ENCODE measurements at places on chromosomes 5 and 9.

- no peak for DNase-seq
Observed at GRCh38 chr9:91946653-91947488, 3.2 kb downstream of the ROR2 start.

DNA sequence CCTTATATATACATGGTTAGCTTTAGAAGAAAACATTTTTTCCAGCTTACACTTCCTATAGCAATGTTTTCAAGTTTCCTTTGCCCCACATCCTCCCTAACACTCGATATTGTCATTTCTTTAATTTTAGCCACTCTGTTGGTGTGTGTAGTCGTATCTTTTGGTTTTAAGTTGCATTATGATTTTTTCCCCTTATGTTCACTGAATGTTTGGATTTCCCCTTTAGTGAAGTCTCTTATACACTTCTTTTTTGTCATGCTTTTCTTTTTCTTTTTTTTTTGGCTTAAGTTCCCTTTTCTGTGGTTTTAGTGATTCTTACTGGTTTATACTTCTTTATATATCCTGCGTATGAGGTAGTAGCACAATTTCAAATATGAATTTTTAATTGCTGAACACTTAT lies 58.8 kb downstream of the KDM4C start:
- DNase-seq: no peak

DNA sequence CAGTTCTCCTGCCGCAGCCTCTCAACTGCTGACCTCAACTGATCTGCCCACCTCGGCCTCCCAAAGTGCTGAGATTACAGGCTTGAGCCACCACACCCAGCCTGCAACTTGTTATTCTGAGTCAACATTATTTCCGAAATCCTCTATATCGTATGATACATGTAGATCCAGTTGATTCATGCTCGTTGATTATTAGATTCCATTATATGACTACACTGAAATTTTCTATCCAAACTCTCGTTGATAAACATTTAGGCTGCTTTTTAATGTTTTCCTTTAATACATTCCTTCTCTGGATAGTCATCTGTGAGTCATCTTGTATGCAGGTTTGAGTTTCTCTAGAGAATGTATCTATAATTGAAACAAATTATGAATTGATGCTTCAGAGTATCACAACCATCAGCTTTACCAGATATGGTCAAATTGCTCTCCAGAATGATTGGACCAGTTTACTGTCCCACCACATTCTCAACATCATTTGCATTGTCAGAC lies 4.1 kb downstream of the CDK7 start:
- no peak for DNase-seq

DNA sequence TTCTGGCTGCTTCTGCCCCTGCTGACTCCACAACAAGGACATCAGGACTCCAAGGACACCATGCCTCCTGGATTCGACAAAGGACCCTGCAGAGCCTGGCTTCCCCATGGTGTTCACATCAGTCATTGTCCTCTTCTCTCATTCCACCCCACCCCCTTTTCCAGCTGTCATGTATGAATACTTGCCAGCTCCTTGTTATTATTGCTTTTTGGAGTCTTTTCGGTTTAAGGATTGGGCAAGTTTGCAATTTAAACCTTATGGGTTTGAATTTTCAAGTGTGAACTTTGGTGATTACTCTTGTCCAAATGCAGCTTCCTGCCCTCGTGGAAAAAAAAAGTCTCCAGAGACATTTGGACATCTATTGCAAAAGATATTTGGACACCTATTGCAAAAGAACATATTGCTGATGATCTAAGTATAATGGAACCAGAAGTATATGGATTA lies 14.2 kb upstream of the LVRN start:
- DNase-seq: no peak

- DNase-seq: peak; percentile 32
Observed at GRCh38 chr9:75197561-75197960, 109.2 kb downstream of the OSTF1 start.

GRCh38 chr5:67246108-67246507 lies 49.5 kb upstream of the CD180 start:
- peak; percentile 71 for DNase-seq

DNA sequence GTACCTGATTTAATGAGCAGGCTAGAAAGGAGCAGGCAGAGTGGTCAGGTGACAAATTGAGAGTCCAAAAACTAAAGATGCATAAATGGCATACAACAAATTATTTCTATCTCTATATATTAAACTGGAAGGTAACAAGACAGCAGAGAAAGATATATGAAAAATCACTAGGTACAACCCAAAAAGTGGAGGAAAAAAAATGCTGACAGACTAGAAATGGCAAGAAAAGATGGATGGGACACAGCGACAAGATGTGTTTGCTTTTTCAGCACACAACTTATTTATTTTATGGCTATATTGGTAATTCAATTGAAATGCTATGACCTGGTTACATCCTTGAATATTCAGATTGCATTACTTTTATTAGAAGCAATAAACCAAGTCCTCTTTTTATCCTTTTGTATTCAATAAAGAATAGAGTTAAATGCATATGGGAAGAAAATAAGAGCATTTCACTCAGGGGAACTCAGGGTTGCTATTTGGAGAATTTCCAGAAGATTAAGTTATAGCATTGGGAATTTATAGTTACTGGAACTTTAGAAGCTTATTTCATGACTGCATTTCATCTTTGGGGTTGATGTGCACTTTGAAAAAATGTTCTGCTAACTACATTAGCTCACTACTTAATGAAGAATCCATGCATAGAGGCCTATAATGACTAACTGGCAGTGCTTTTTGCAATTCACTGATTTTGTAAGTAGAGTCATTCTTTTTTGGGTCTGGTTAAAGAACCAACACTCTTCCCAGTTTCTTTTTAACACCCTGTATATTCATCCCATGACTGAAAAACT lies 566.6 kb upstream of the TUSC1 start:
- no peak for DNase-seq

- DNase-seq: no peak
Observed at GRCh38 chr9:126528111-126528510, 85.6 kb upstream of the LMX1B start.

DNA sequence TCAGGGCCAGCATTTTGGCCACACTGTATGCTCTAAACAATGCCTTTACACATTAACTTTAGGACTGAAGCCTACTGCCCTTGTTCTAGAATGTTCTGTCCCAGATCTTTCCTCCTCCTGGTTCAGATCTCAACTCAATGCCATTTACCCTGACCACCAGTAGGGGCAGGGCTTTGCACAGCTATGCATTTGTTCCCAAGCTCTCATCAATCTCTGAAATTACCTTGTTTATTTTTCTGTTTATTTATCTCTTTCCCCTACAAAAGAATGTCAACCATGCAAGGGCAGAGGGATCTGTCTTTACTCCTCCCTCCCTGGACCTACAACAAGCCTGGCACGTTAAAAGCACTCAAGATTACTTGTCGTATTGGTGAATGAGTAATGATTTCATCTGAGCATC lies 612.9 kb downstream of the BNC2 start:
- no peak for DNase-seq

GRCh38 chr9:105296445-105296844 lies 52.0 kb downstream of the SLC44A1 start:
- no peak for DNase-seq

DNA sequence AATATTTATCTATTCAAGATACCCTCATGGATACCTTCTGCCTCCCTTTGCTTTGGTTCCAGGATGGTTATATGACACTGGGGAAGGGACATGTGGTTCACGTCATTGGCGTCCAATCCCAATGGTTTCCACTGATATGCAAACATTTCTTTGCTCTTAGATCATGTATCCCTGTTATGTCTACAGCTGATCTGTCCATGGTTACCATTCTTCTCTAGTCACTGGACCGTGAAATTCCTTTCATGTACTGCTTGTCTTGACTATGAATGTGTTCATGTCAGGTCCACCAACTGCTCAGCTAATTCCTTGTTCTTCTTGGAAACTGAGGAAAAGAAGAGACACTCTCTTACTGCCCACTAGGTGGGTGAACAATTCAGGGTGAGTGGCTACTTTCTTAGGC lies 391.1 kb upstream of the ZNF608 start:
- no peak for DNase-seq

GRCh38 chr9:130336885-130337284 lies 71.3 kb downstream of the HMCN2 start:
- no peak for DNase-seq

DNA sequence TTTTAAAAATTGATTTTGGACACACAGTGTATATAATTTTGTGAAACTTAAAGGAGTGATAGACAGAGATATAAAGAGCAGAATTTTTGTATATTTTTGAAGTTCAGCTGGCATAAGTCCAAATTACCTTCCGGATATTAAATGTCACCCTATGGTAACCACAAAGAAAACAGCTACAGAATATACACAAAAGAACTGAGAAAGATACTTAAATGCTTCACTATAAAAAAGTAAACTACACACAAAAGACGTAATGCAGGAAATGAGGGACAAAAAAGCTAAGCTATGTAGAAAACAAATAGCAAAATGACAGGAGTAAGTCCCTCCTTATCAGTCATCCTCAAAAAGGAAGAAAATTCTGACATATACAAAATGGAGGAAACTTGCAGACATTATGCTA lies 29.4 kb downstream of the HACD4 start:
- no peak for DNase-seq

- peak; percentile 35 for DNase-seq
Observed at GRCh38 chr5:100647461-100648230, 112.5 kb downstream of the FAM174A start.

DNA sequence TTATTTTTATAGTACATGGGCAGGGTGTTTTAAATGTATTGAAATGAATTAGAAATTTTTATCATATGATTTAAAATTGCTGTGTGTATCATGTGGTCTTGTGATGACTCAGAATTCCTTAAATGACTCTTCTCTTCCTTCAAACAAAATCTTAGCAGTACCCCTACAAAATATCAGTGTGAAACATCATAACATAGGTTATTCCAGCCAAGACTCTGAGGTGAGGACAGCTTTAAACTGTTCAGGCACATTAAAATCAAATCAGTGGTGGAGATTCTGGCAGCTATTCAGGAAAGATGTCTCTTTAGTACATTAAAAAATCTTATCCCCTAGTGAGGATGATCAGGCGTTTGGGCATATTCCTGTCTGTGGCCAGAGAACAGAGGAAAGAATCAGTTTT lies 174.0 kb downstream of the MAN2A1 start:
- no peak for DNase-seq

GRCh38 chr9:37921168-37921510 lies 17.2 kb upstream of the SLC25A51 start:
- DNase-seq: peak; percentile 67

GRCh38 chr9:94760660-94761059 lies 34.2 kb downstream of the AOPEP start:
- DNase-seq: no peak

GRCh38 chr5:170483701-170484458 lies 19.9 kb upstream of the KCNIP1 start:
- peak; percentile 37 for DNase-seq

- DNase-seq: no peak
Observed at GRCh38 chr5:123754908-123755307, 242.9 kb downstream of the CSNK1G3 start.

DNA sequence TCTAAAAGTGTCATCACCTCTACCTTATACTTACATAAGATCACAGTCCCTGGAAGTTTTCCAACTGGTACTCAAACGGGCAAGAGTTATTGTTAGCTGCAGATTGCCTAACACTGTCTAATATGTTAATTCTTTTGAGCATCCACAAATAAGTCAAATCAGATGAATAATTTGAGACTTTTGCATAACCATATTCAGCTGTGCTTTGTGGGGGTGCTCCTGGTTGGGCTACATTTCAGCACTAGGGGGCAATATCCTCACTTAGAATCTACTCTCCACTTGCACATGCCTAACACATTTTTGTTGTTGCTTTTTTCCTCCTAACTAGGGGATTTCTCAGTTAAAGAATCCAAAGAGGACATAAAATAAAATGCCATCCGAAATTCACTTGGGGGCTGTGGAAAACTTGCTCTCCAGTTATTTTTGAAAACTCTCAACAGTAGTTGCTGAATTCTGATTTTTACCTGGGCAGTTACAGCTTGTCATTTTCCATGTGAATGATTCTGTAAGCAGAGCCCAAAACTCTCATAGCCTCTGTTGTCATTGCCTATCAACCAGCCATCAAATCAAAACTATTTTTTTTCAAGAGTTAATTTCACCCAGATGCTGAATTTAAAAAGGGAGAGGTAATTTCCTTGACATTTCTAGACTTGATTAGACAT lies 71.5 kb downstream of the TRIM36 start:
- DNase-seq: no peak

DNA sequence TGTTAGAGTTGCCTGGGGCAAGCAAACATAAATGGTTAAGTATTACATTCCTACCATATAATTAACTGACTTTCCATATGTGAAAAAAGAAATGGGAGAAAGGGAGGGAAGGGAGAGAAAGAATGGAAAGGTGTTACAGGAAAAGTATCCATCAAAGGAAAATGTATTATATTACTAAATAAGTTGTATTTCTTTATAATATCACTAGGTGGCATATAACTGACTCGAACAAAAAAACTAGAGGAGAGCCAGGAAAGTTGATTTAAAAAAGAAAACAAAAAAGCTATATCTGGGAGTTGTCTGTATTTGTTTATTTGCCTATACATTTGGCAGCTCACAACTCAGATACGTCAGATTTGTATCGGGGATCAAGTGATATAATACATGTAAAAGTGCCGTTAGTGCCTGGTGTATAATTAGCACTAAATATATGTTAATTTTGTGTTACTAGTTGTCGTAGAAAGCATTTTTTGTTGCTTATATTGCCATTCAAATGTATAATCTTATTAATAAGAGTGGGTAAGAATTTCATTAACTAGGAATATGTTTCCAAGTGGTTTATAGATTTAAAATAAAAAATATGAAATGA lies 59.6 kb upstream of the ADAMTS19 start:
- no peak for DNase-seq

DNA sequence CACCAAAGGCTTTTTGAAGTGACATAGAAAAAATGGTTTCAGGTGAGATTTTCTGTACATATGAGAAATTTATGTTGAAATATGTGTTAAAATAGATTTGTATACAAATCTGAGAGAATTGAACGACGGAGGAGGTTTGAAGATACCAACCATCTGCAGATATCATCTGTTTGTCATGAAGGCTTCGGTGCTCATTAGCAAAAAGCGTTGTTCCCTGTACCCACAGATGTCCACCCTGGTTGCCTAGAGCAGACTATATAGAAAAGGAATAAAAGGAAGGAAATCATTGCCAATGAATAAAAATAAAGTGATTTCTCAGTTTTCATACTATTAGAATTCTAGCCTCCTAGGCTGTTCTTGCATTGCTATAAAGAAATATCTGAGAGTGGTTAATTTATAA lies 2262.8 kb upstream of the ACO1 start:
- DNase-seq: no peak

- DNase-seq: no peak
Observed at GRCh38 chr9:95669253-95669652, 152.5 kb upstream of the PTCH1 start.

DNA sequence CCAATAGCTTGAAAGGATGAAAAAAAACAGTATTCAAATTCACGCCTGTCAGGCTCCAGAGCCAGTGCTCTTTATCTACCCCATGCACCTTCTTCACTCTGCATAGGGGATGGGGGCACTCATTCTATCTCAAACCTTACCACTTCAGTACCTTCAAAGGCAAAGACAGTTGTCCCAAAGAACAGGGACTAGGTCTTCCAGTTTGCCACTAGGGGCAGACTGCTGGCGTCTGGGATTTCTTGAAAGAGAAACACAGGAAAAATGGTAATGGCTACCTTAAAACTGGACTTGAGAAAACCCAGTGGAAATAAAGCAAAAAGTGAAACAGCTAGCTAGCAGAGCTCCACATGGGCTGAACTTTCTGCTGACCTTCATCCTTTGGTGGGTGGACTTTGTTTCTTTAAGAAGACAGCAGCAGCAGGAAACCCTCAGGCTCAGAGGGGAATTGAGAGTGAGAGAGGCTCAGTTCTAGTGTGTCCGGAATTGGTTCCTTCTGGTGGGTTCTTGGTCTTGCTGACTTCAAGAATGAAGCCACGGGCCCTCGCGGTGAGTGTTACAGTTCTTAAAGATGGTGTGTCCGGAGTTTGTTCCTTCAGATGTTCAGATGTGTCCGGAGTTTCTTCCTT lies 41.0 kb upstream of the SLC36A1 start:
- DNase-seq: no peak

All from DMS79 treated with DMSO at 0.1 percent for 48 hours (cell line).